Psoas muscle (tissue), 8 donors: ENCODE measurements at places on chromosomes 6 and 20. TPM values are rescaled to one million over a fixed set of nuclear protein-coding genes. Genes with fewer than 3 reads are reported as not detected.

GSTA3 gene
- total RNA-seq, result not detected

CPNE5 gene
- 0.41 TPM for total RNA-seq

FKBP5 gene
- 1,905 TPM for total RNA-seq

BCAS4 gene
- 0.40 TPM for total RNA-seq

RIPPLY2 gene
- total RNA-seq, result not detected

HSPA1L gene
- total RNA-seq, result 6.2 TPM

GTSF1L gene
- total RNA-seq, result not detected

IRAK1BP1 gene
- total RNA-seq, result 0.64 TPM

HCRTR2 gene
- not detected for total RNA-seq

PARD6B gene
- 0.64 TPM for total RNA-seq

DNA sequence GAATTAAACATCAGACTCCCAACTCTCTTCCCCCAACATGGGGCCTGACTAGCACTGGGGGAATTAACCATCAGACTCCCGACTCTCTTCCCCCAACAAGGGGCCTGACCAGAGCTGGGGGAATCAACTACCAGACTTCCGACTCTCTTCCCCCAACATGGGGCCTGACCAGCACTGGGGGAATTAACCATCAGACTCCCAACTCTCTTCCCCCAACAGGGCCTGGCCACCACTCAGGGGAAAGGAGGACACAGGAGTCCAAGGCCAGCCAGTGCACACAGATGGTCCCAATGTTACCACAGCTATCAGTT, 13.1 kb downstream of the CST7 start:
- no peaks in the 10 kb centered on the region for H3K4me1 ChIP-seq
- H3K4me3 ChIP-seq, result no peak overlapping the region

- no peak overlapping the region for H3K27ac ChIP-seq
- no peaks in the 10 kb centered on the region for H3K4me1 ChIP-seq
- no peaks in the 10 kb centered on the region for H3K27me3 ChIP-seq
- no peak for DNase-seq
- no peak overlapping the region for H3K4me3 ChIP-seq
- H3K36me3 ChIP-seq, result no peaks in the 10 kb centered on the region
Measured at GRCh38 chr6:4291453-4292403, 156.4 kb upstream of the ECI2 start.

GRCh38 chr20:32108814-32109391, 611 bp upstream of the TM9SF4 start:
- no peak for DNase-seq
- H3K27me3 ChIP-seq, result no peaks in the 10 kb centered on the region
- no peaks in the 10 kb centered on the region for H3K36me3 ChIP-seq
- peaks cover 24% of the 10 kb centered on the region for H3K4me1 ChIP-seq

GRCh38 chr20:10647471-10647870, 26.3 kb downstream of the JAG1 start:
- H3K27me3 ChIP-seq, result no peaks in the 10 kb centered on the region
- H3K36me3 ChIP-seq, result peaks cover 96% of the 10 kb centered on the region
- H3K27ac ChIP-seq, result no peak overlapping the region
- no peak for DNase-seq
- H3K4me1 ChIP-seq, result peaks cover 6% of the 10 kb centered on the region

GRCh38 chr20:37649017-37649416, 44.8 kb upstream of the CTNNBL1 start:
- H3K27me3 ChIP-seq, result no peaks in the 10 kb centered on the region
- H3K4me1 ChIP-seq, result no peaks in the 10 kb centered on the region
- H3K27ac ChIP-seq, result no peak overlapping the region
- H3K4me3 ChIP-seq, result no peak overlapping the region

DNA sequence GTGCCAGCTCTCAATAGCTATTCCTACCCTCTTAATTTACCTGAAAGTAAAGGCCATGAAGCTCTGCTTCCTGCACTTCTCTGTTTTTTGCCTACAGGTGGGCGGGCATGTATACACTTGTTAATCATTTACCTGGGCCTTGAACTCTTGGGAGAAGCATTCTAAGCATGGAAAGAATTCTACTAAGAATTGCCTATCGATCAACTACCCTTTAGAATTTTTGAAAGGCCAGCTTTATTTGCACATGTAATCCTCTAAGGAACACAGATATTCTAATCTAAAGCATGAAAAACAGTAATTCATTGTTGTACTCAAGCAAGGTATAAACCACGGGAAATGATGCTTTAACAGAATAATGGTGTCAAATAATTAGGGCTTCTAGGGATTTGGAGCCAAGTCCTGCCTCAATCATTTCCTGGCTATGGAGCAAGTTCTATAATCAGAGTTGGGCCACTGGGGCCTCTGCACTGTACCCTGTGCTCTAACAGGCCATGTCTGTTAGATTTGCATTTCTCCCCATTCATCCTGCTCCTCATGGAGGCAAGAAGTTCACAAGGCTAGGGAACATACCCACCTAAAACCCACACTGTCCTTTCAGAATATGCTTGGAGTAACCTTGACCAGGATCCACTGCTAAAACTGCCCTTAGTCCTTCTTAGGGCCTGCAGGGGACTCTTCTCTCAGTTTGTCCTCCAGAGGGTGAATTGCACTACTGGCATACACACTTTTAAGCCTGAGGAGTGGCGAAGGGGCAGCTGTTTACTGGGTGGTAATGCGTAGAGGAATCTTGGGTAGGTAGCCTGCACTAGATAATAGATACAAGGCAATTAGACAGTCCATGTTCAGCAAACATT, 276.4 kb upstream of the JAG1 start:
- no peak for DNase-seq
- no peak overlapping the region for H3K27ac ChIP-seq
- no peaks in the 10 kb centered on the region for H3K27me3 ChIP-seq
- H3K4me1 ChIP-seq, result peaks cover 3% of the 10 kb centered on the region
- H3K4me3 ChIP-seq, result no peak overlapping the region

- H3K36me3 ChIP-seq, result no peaks in the 10 kb centered on the region
- DNase-seq, result no peak
- no peaks in the 10 kb centered on the region for H3K27me3 ChIP-seq
- H3K4me3 ChIP-seq, result no peak overlapping the region
- no peak overlapping the region for H3K27ac ChIP-seq
- H3K4me1 ChIP-seq, result no peaks in the 10 kb centered on the region
Measured at GRCh38 chr6:89623749-89624148, 14.8 kb downstream of the LYRM2 start.

- peak overlapping the region; percentile 3 for H3K27ac ChIP-seq
- peaks cover 25% of the 10 kb centered on the region for H3K4me1 ChIP-seq
- no peaks in the 10 kb centered on the region for H3K36me3 ChIP-seq
- no peak overlapping the region for H3K4me3 ChIP-seq
- H3K27me3 ChIP-seq, result no peaks in the 10 kb centered on the region
Measured at GRCh38 chr6:72748759-72749158, 126.9 kb downstream of the KCNQ5 start.

GRCh38 chr6:99458319-99458718, 33.2 kb upstream of the PNISR start:
- no peak overlapping the region for H3K4me3 ChIP-seq
- H3K27me3 ChIP-seq, result no peaks in the 10 kb centered on the region
- no peaks in the 10 kb centered on the region for H3K4me1 ChIP-seq
- no peak overlapping the region for H3K27ac ChIP-seq
- H3K36me3 ChIP-seq, result peaks cover 17% of the 10 kb centered on the region

- peaks cover 82% of the 10 kb centered on the region for H3K4me1 ChIP-seq
- peak overlapping the region; percentile 72 for H3K4me3 ChIP-seq
- peaks cover 88% of the 10 kb centered on the region for H3K36me3 ChIP-seq
- DNase-seq, result peak; percentile 70
- H3K27me3 ChIP-seq, result no peaks in the 10 kb centered on the region
- peak overlapping the region; percentile 100 for H3K27ac ChIP-seq
Measured at GRCh38 chr6:33738153-33738552, 8.6 kb downstream of the IP6K3 start.

GRCh38 chr20:62303340-62304226, 786 bp downstream of the ADRM1 start:
- H3K36me3 ChIP-seq, result peaks cover 3% of the 10 kb centered on the region
- DNase-seq, result no peak
- peak overlapping the region; percentile 84 for H3K4me3 ChIP-seq

GRCh38 chr6:2450546-2450945, 205.1 kb upstream of the GMDS start:
- H3K4me3 ChIP-seq, result no peak overlapping the region
- peak; percentile 24 for DNase-seq
- no peaks in the 10 kb centered on the region for H3K27me3 ChIP-seq
- no peak overlapping the region for H3K27ac ChIP-seq
- H3K4me1 ChIP-seq, result peaks cover 6% of the 10 kb centered on the region

GRCh38 chr20:31722257-31723068, at the start of gene BCL2L1:
Gene BCL2L1 (minus strand): TSS chr20:31722868. CDS start chr20:31722218, 650 bp downstream.
- no peaks in the 10 kb centered on the region for H3K27me3 ChIP-seq
- H3K27ac ChIP-seq, result peak within 1 kb of the TSS; percentile 98
- peaks cover 30% of the 10 kb centered on the region for H3K4me1 ChIP-seq
- H3K36me3 ChIP-seq, result peaks cover 7% of the 10 kb centered on the region
- peak; percentile 88 for DNase-seq

GRCh38 chr6:31336896-31337496, 20.0 kb downstream of the HLA-B start:
- no peak for DNase-seq
- no peak overlapping the region for H3K27ac ChIP-seq
- no peak overlapping the region for H3K4me3 ChIP-seq
- no peaks in the 10 kb centered on the region for H3K4me1 ChIP-seq

DNA sequence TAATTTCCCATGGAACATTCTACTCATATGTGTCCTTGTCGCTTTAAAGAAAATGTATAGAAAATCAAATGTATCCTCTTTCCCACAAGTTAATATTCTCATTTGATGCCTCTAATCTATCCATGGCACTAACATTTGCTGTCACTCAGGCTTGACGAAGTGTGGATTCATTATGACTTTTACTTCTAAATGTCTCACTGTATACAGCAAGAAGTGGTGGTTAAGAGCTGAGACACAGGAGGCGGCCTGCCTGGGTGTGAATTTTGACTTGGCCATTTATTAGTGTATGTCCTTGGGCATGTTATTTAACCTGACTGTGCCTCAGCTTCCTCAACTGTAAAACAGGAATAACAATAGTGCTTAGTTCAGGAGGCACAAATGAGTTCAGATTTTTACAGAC, 70.0 kb downstream of the TRMT6 start:
- no peak for DNase-seq
- H3K27me3 ChIP-seq, result no peaks in the 10 kb centered on the region
- no peaks in the 10 kb centered on the region for H3K36me3 ChIP-seq
- no peaks in the 10 kb centered on the region for H3K4me1 ChIP-seq

- H3K36me3 ChIP-seq, result no peaks in the 10 kb centered on the region
- no peaks in the 10 kb centered on the region for H3K4me1 ChIP-seq
- no peak overlapping the region for H3K27ac ChIP-seq
- no peak overlapping the region for H3K4me3 ChIP-seq
- DNase-seq, result no peak
- no peaks in the 10 kb centered on the region for H3K27me3 ChIP-seq
Measured at GRCh38 chr6:131816869-131817268, 9.0 kb downstream of the ENPP1 start.

DNA sequence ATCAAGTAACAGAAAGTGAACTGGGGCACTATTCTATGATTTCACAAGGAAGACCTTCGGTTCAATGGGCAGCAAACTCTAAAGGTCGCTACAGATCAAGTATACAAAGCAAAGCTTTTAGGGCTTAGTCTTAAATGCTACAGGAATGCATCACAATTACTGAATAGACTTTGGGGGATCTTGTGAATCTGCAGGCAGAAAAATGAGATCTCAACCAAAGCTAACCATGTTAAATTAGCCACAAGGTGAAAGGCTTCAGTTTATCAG, 98.0 kb upstream of the TMEM30A start:
- H3K27me3 ChIP-seq, result no peaks in the 10 kb centered on the region
- H3K4me3 ChIP-seq, result no peak overlapping the region
- DNase-seq, result no peak
- H3K27ac ChIP-seq, result peak overlapping the region; percentile 44
- no peaks in the 10 kb centered on the region for H3K36me3 ChIP-seq

DNA sequence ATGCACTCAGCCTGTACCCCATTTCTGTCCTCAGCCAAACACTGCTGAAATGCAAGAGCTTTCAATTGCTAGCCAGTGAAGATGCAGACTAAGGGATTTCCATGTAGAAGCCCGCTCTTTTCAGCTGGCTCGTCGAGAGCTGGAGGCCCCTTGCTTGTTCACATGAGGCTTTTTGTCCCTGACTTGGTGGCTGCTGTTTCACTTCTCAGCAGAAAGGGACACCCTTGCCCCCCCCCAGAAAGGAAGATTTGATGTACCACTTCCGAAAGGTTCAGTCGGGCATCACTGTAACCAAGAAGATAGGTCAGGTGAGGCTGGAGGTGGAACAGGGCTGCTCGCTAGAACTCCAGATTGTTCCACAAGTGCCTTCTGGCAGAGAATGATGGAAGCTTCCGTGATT, 23.3 kb downstream of the PTPN1 start:
- peaks cover 70% of the 10 kb centered on the region for H3K4me1 ChIP-seq
- no peak overlapping the region for H3K4me3 ChIP-seq
- H3K27ac ChIP-seq, result no peak overlapping the region
- H3K36me3 ChIP-seq, result peaks cover 3% of the 10 kb centered on the region
- no peaks in the 10 kb centered on the region for H3K27me3 ChIP-seq

GRCh38 chr6:6766230-6766905, 177.8 kb downstream of the LY86 start:
- H3K27me3 ChIP-seq, result no peaks in the 10 kb centered on the region
- peak overlapping the region; percentile 74 for H3K27ac ChIP-seq
- DNase-seq, result no peak
- H3K4me3 ChIP-seq, result peak overlapping the region; percentile 33
- H3K36me3 ChIP-seq, result no peaks in the 10 kb centered on the region
- H3K4me1 ChIP-seq, result peaks cover 25% of the 10 kb centered on the region

DNA sequence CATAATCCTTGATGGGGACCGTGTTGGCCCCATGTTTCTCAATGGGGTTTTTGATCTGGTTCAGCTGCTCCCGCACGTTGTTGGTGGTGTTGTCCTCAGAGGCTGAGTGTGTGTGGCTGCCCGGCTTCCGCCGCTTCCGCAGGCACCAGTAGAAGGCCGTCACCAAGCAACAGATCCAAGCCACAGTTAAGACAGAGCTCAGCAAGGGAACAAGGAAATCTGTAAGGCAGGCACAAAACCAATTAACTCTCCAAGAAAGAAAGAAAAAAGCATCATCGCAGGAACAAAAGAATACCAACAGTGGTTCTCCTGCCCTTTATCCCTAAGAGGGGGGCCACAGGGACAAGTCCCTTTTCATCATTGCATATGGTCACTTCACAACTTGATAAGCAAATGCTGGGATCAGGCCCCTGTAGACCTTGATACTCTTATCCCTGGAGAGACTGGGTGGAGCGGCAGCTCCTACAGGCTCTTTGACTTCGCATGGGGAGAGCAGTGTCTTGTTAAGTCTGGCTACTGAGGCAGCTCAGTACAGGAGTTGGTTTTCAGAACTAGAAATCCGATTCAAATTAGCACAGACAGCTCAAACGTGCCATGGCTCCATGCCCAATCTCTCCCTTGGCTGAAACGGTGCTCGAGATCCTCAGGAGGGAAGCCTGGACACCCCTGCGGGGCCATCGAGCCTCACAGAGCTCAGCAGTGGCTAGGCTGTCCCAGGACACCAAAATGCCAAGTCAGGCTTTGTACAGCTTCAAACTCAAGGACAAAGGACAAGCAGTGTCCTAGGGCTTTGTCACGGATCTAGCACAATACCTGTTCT, 33.9 kb downstream of the JAG1 start:
- DNase-seq, result no peak
- H3K4me1 ChIP-seq, result peaks cover 26% of the 10 kb centered on the region

GRCh38 chr6:93900142-93900541, 480.8 kb upstream of the EPHA7 start:
- no peaks in the 10 kb centered on the region for H3K27me3 ChIP-seq
- no peaks in the 10 kb centered on the region for H3K36me3 ChIP-seq
- DNase-seq, result no peak
- no peak overlapping the region for H3K27ac ChIP-seq
- H3K4me1 ChIP-seq, result no peaks in the 10 kb centered on the region
